Activated T-cell treated with anti-CD3 and anti-CD28 coated beads, Interleukin-2, amount 50 U/mL, for 72 hours (primary cell): ENCODE measurements at places on chromosomes 1 and 21.

GRCh38 chr1:3827813-3828307 is 29.2 kb downstream of the CEP104 start:
- no peak for DNase-seq

GRCh38 chr21:45986316-45987051 is 4.9 kb downstream of the COL6A1 start:
- DNase-seq: no peak

DNA sequence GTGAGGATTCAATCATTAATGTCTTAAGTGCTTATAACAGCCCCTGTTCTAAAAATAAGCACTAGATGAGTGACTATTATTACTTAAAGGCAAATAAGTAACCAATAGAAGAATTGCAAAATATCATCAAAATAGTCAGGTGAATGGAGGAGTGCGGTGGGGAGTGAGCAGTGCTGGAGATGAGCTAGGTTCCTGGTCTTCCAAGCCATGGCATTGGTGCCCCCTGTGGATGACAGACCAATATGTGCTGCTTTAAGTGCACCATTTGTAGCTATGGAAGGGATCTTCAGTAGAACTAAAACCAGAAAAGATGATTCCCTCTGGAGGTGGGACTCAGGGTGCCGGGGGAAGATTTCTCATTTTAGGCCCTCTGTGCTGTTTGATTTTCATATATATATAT is 46.1 kb upstream of the SLC30A1 start:
- peak; percentile 10 for DNase-seq

GRCh38 chr1:99557546-99558202 is 88.2 kb upstream of the PALMD start:
- DNase-seq: no peak
